ENCODE measurements at places on chromosomes 4 and X.
A peak's percentile ranks its signal among the peaks of the same experiment; 100 is the strongest.

DNA sequence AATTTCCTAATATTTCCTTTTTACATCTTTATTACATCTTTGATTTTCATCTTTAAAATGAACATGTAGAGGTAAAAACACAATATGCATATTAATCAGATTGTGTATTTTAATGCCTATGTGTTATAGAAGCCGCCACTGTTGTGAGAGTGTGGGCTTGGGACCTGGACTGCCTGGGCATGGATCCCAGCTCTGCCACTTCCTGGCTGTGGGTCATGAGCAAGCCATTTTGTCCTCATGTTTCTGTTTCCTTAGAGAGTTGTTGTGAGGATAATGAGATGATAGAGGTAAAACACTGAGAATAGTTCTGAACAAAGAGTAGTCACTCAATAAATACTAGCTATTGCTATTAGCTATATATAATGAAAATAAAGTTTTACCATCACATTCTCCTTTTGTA, 38.4 kb upstream of the SCOC start:
- DNase-seq: no peak

GRCh38 chr4:16083241-16084191, at the start of gene PROM1:
Gene PROM1 (minus strand): TSS chr4:16084023. CDS start chr4:16075906, 8,117 bp downstream.
- no peak for DNase-seq

GRCh38 chr4:174669270-174669669, 147.0 kb upstream of the HPGD start:
- no peak for DNase-seq

GRCh38 chrX:67568769-67569168, 24.9 kb downstream of the AR start:
- DNase-seq: peak; percentile 15

GRCh38 chr4:111494471-111494870, 650.8 kb upstream of the FAM241A start:
- no peak for DNase-seq

DNA sequence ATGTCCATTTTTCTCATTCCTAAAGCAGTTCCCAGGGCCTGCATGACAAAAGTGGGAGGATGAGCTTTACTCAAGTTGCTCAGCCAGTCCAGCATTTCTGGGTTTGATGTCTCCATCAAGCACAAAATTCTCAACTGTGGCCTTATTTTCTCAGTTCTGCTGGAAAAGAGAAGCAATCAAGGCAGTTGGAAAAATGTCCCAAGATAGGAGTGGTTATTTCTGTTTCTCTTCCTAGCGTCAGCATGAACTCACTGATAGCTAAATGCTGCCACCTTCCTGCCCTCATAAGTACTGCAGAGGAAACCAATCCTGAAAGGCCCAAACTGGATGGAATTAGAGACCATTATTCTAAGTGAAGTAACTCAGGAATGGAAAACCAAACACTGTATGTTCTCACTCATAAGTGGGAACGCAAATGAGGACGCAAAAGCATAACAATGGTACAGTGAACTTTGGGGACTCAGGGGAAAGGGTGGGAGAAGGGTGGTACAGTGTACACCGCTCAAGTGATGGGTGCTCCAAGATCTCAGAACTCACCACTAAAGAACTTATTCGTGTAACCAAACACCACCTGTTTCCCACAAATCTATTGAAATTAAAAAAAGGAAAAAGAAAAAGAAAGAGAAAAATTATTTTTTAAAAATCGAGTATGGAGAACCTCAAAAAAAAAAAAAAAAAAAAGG, 29.6 kb downstream of the ADH7 start:
- peak; percentile 62 for DNase-seq

- DNase-seq: no peak
These were observed 142.0 kb downstream of the COL25A1 start for GRCh38 chr4:109160494-109160893.

DNA sequence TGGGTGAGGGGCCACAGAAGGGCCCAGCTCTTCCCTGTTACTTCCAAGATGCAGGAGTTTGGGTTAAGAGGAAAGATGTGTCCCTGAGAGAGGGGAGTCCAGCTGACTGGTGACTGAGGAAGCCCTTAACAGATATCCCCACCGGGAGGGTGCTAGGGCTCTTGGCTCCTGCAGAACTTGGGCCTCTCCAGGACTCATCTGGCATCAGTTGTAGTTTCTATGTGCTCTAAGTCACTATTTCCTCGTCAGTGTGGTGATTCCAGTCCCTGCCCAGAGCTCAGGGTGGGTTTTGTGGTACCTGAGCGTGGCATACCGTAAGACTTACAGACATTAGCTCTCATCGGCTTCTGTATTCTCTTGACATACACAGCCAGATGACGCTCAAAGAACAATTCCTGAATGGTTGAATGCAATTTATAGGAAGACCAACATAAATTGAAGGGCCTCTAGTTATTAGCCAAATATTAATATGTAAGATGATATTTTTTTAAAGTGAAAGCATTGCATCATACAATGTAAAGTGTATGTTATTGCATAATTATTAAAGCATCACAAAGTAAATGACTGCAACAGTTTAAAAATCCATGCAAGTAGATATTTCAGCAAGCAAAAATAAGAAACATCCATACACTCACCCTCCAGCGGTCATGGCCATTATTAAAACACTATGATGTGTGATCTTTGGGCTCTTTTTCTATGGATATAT, 195.5 kb downstream of the PTTG2 start:
- DNase-seq: peak; percentile 45

GRCh38 chrX:46978341-46979291, 66.4 kb downstream of the JADE3 start:
- DNase-seq: peak; percentile 74

DNA sequence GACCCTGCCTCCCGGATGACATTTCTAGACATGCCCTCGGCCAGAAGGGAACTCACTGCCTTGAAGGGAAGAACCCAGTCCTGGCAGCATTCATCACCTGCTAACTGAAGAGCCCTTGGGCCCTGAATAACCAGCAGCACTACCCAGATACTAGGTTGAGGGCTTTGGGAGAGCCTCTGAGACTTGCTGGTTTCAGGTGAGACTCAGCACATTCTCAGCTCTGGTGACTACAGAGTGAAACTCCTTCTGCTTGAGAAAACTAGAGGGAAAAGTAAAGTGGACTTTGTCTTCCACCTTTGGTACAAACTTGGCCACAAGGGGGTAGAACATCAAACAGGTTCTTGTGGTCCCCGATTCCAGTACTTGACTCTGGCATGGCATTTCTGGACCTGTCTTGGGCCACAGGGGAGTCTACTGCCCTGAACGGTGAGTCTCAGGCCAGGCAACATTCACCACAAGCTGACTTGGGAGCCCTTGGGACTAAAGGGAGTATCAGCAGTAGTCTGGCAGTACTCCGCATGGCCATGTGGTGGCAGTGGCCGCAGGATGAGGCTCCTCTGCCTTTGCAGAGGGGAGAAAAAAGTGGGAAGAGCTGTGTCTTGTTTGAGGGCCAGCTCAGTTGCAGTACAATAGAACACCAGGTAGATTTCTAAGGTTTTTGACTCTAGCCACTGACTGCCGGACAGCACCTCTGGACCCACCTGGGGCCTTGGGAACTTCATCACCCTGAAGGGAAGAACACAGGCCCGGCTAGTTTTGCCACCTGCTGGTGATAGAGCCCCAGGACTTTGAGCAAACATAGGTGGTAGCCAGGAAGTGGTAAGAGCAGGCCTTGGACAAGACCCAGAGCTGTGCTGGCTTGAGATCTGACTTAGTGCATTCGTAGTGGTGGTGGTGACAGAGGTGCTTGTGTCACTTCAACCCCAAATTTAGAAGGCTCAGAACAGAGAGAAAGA, 414.8 kb downstream of the OPHN1 start:
- peak; percentile 9 for DNase-seq

DNA sequence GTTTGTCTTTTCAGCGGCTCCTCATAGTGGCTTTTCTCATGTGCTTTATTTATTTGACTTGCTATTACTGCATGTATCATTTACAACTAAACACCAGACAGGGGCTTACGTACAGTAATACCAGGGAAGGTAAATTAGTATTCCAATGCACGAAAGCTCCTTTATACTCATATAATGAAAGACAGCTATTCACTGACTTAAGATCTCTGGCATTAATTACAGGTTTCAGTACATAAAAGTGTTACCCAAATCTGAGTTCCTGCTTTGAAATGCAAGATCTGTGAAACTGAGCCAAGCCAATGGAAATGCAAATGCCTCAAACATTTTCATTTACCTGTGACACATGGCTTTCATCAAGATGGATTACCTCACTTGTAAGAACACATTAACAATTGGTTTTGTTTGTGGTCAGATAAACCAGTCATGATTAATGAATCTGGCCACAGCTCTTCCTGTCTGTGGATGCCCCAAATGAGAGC, 107.2 kb downstream of the ANAPC4 start:
- no peak for DNase-seq

GRCh38 chr4:15482842-15483241, 13.2 kb downstream of the CC2D2A start:
- DNase-seq: no peak

GRCh38 chr4:158371158-158371557, 150.5 kb upstream of the RXFP1 start:
- no peak for DNase-seq

- peak; percentile 43 for DNase-seq
These were observed 126.5 kb downstream of the REELD1 start for GRCh38 chr4:146340798-146341197.
